ENCODE measurements at places on chromosomes 7 and 10. TPM values are rescaled to one million over a fixed set of nuclear protein-coding genes. Genes with fewer than 3 reads are reported as not detected.

GRCh38 chr7:17067691-17068090 is 185.9 kb upstream of the AGR3 start:
- DNase-seq: no peak

- DNase-seq: peak; percentile 66
These were observed at the start of gene PRR15 for GRCh38 chr7:29563590-29564495. TSS of gene PRR15 (plus strand) at chr7:29563835. CDS start at chr7:29566330, 2,495 bp downstream.

- DNase-seq: no peak
These were observed 873.2 kb downstream of the GATA3 start for GRCh38 chr10:8927705-8928104.

The SLC18A3 gene
- not detected for total RNA-seq

GRCh38 chr10:110168601-110169481 is 38.6 kb upstream of the MXI1 start:
- DNase-seq: no peak

The NKX1-2 gene
- 0.05 TPM for total RNA-seq

GRCh38 chr10:119337796-119338432 is 130.5 kb downstream of the GRK5 start:
- DNase-seq: no peak

GRCh38 chr10:112951359-112952281 is 1.6 kb downstream of the TCF7L2 start:
- DNase-seq: peak; percentile 75

GRCh38 chr10:20170661-20171060 is 354.4 kb downstream of the PLXDC2 start:
- DNase-seq: no peak

The INA gene
- total RNA-seq: not detected

- no peak for DNase-seq
These were observed 10.8 kb upstream of the NRP1 start for GRCh38 chr10:33345236-33345635.

DNA sequence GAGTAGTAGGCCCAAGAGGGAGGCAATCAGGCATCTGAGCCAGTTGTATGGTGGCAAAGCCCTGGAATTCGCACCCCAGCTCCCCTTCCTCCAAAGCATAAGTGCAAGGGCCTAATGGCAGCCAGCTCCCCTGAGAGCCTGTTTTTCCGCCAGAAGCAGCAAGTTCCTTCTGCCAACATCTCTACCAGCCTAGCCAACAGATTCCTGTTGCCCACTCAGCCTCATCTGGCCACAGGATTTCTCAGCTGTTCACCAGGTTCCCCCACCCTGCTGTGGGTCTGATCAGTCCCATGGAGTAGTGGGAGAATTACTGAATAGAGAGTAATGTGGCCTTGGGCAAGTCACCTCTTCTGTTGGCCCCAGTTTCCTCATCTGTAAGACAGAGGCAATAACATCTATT is 186.2 kb upstream of the PDE1C start:
- DNase-seq: no peak

DNA sequence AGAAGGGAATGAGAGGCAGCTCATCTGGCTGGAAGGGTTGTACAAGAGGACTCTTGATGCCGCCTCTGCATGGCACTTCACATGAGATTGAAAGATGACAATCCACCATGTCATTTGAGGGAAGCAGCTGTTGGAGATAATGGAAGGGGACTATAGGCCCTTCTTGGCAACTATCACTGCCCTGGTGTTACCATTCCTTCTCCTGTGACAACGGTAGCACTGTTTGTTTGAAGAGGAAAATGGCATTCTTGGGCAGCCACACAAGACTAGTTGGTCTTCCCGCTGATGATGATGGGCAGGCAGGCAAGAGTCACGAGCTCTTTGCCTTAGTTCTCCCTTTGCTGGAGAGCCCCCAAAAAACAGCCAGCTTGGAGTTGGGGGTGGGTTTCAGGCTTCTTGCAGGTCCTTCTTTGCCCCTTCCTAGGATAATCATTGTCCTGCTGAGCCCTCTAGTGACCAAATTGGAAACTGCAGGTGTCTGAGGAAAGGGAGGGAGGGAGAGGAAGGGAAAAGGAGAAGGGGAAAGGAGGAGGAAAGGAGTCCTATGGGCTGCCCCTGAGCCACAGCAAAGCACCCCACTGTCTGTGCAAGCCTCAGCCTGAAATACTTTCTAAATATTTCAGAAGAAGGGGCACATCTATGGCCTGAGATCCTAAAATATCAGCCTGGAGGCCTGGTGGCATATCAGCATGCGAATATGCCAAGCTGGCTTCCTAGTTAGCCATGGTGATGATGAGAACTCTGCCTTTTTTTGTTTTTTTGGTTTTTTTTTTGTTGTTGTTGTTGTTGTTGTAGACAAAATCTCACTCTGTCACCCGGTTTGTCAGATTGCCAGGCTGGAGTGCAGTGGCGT is 165.6 kb upstream of the KMT2E start:
- DNase-seq: peak; percentile 41

GRCh38 chr10:107919626-107920235 is 755.2 kb upstream of the SORCS1 start:
- no peak for DNase-seq

DNA sequence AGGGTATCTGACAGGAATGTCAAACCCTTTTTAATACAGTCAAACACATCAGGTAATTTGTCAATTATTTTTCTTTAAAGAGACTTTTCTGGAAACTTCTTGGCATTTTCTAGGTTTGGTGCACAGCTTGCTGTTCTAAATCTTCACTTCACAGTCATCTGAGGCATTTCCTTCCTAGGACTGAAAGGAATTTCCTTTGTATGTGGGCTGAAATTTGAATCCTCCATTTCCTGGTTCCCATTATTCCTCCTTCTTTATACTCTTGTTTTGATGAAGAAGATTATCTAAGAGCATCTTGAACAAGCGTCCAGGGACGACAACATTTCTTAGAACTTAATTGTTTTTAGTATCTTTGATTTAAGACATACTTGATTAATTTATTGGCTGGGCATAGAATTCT is 24.9 kb downstream of the CALD1 start:
- no peak for DNase-seq
